ENCODE measurements at places on chromosomes 2 and 18. TPM values are rescaled to one million over a fixed set of nuclear protein-coding genes. Genes with fewer than 3 reads are reported as not detected.

GREB1 gene
- 0.42 TPM for total RNA-seq

CLK1 gene
- total RNA-seq = 29.7 TPM

DCDC2C gene
- total RNA-seq = not detected

FEV gene
- total RNA-seq = 1.6 TPM

FBXO36 gene
- 0.29 TPM for total RNA-seq

RSAD2 gene
- 0.49 TPM for total RNA-seq

LOXL3 gene
- 0.76 TPM for total RNA-seq

TXNDC2 gene
- total RNA-seq = 2.0 TPM

CPO gene
- total RNA-seq = not detected

DQX1 gene
- 0.38 TPM for total RNA-seq

COL6A3 gene
- total RNA-seq = 4.1 TPM

DNA sequence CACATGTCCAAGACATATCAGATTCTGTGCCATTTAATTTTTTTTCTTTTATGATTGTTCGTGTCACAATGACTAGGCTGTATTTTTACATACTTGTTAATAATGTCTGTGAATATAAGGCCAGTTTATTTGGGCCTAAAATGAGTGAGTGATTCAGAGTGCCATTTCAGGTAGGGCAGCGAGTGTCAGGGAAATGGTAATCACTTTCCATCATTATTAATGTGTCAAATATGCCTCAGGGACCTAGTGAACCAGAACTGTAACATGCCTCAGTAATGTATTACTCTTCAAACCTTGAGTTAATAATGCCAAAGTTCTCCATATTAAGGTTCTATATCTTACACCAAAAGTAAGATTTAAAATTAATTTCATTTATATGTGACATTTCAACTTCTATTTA is 8.6 kb downstream of the FAM171B start:
- DNase-seq = no peak
- no peaks in the 10 kb centered on the region for H3K36me3 ChIP-seq
- no peak overlapping the region for H3K4me3 ChIP-seq
- no peaks in the 10 kb centered on the region for H3K27me3 ChIP-seq

GRCh38 chr18:36176711-36177110 is 10.6 kb upstream of the MOCOS start:
- DNase-seq = no peak
- peaks cover 54% of the 10 kb centered on the region for H3K36me3 ChIP-seq
- H3K27me3 ChIP-seq = no peaks in the 10 kb centered on the region
- peaks cover 14% of the 10 kb centered on the region for H3K4me1 ChIP-seq
- H3K4me3 ChIP-seq = no peak overlapping the region
- H3K27ac ChIP-seq = no peak overlapping the region

GRCh38 chr18:46338205-46338604 is 234.0 kb downstream of the HAUS1 start:
- H3K27ac ChIP-seq = no peak overlapping the region
- H3K36me3 ChIP-seq = no peaks in the 10 kb centered on the region
- no peak for DNase-seq
- H3K4me1 ChIP-seq = no peaks in the 10 kb centered on the region
- peaks cover 5% of the 10 kb centered on the region for H3K27me3 ChIP-seq

- H3K27me3 ChIP-seq = no peaks in the 10 kb centered on the region
- no peak overlapping the region for H3K4me3 ChIP-seq
- no peaks in the 10 kb centered on the region for H3K4me1 ChIP-seq
- peak; percentile 44 for DNase-seq
- peaks cover 15% of the 10 kb centered on the region for H3K36me3 ChIP-seq
Measured at GRCh38 chr2:8761529-8762164, 75.8 kb downstream of the KIDINS220 start.

GRCh38 chr2:207503234-207503633 is 26.5 kb upstream of the CREB1 start:
- peak; percentile 53 for DNase-seq
- no peaks in the 10 kb centered on the region for H3K27me3 ChIP-seq
- no peak overlapping the region for H3K27ac ChIP-seq
- no peak overlapping the region for H3K4me3 ChIP-seq
- H3K36me3 ChIP-seq = no peaks in the 10 kb centered on the region
- peaks cover 5% of the 10 kb centered on the region for H3K4me1 ChIP-seq

DNA sequence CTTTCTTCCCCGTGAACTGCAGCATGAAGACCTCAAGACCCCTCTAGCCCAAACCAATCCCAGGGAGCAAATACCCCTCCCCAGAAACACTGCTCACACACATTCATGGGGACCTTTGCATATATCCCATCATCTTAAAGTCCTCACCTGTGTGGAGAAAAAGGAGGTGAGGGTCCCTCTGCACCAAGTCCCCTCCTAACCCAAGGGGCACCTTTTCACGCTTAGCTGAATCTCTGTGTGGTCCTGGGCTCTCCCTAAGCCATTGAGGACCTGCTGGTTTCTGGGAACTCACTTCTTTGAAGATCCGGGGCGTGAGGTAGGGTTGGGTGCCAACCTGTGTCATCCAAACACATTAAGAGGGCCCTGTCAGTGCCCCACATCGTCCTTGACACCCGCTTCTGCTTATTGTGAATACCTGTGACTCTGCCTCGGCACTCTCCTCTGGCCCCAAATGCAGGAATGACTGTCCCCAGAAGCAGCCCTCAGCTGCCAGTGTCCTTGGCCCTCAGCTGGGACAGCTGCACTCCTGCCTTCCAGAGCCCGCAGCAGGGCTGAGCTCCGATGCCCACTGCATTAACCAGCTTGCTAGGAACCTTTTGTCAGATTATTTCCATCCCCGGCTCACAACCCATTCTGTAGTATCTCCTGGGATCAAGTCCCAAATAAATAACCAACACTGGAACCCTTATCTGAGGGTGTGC is 41.3 kb upstream of the ITM2C start:
- no peak for DNase-seq
- H3K36me3 ChIP-seq = peaks cover 19% of the 10 kb centered on the region
- H3K27me3 ChIP-seq = no peaks in the 10 kb centered on the region
- no peak overlapping the region for H3K4me3 ChIP-seq
- H3K4me1 ChIP-seq = peaks cover 8% of the 10 kb centered on the region
- no peak overlapping the region for H3K27ac ChIP-seq

GRCh38 chr2:10891848-10892247 is 19.9 kb upstream of the KCNF1 start:
- DNase-seq = no peak
- H3K4me3 ChIP-seq = no peak overlapping the region
- H3K4me1 ChIP-seq = no peaks in the 10 kb centered on the region
- 0 out of 3 replicates have a peak, but pooled peaks cover 4% of the 10 kb centered on the region for H3K27me3 ChIP-seq

- no peaks in the 10 kb centered on the region for H3K36me3 ChIP-seq
- no peak overlapping the region for H3K4me3 ChIP-seq
- H3K27me3 ChIP-seq = no peaks in the 10 kb centered on the region
- no peaks in the 10 kb centered on the region for H3K4me1 ChIP-seq
- no peak for DNase-seq
Measured at GRCh38 chr2:194105358-194105757, 1551.7 kb upstream of the SLC39A10 start.

GRCh38 chr2:16277117-16277516 is 336.8 kb downstream of the MYCN start:
- H3K4me3 ChIP-seq = no peak overlapping the region
- no peaks in the 10 kb centered on the region for H3K27me3 ChIP-seq
- H3K36me3 ChIP-seq = no peaks in the 10 kb centered on the region
- no peak for DNase-seq
- H3K27ac ChIP-seq = no peak overlapping the region
- H3K4me1 ChIP-seq = no peaks in the 10 kb centered on the region

- H3K27me3 ChIP-seq = no peaks in the 10 kb centered on the region
- no peak overlapping the region for H3K27ac ChIP-seq
- H3K4me3 ChIP-seq = no peak overlapping the region
- DNase-seq = no peak
Measured at GRCh38 chr2:56155188-56155587, 28.6 kb upstream of the CCDC85A start.

GRCh38 chr2:216004697-216005283 is 8.6 kb downstream of the MREG start:
- H3K27me3 ChIP-seq = no peaks in the 10 kb centered on the region
- H3K4me1 ChIP-seq = peaks cover 43% of the 10 kb centered on the region
- H3K4me3 ChIP-seq = no peak overlapping the region
- peak overlapping the region; percentile 69 for H3K27ac ChIP-seq
- no peak for DNase-seq
- H3K36me3 ChIP-seq = no peaks in the 10 kb centered on the region

GRCh38 chr2:201813996-201814760 is 7.8 kb downstream of the CDK15 start:
- no peaks in the 10 kb centered on the region for H3K36me3 ChIP-seq
- no peak overlapping the region for H3K4me3 ChIP-seq
- no peaks in the 10 kb centered on the region for H3K27me3 ChIP-seq
- DNase-seq = no peak
- H3K27ac ChIP-seq = no peak overlapping the region

DNA sequence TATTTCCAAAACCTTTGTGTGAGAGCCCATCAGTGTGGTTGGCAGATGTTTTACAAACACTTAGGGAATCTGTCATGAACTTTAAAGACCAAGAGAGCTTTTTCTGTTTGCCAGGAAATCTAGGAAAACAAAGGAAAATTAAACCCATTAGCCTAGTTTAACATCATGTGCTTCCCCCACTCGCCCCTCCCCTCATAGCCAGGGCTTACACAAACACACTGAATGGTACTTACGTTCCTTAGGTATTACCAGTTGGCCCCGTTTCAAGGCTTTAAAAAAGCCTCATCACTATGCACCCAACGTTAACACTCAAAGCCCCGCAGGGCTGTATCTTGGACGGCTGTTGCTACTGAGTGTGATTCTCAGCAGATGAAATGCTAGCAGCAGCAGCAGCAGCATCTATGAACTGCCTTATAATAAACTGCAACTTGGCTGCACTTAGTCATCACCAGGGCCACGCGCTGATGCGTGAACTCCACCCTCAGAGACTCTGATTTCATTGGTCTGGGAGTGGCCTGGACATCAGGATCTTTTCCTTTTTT is 20.1 kb upstream of the TTC39C start:
- H3K4me1 ChIP-seq = no peaks in the 10 kb centered on the region
- H3K4me3 ChIP-seq = no peak overlapping the region
- no peak for DNase-seq
- H3K27me3 ChIP-seq = no peaks in the 10 kb centered on the region
- H3K27ac ChIP-seq = no peak overlapping the region
- H3K36me3 ChIP-seq = no peaks in the 10 kb centered on the region

- H3K4me1 ChIP-seq = no peaks in the 10 kb centered on the region
- H3K27ac ChIP-seq = no peak overlapping the region
- no peaks in the 10 kb centered on the region for H3K36me3 ChIP-seq
- H3K27me3 ChIP-seq = peaks cover 32% of the 10 kb centered on the region
- H3K4me3 ChIP-seq = no peak overlapping the region
Measured at GRCh38 chr2:71530641-71531332, 77.4 kb downstream of the DYSF start.

GRCh38 chr2:182585001-182585400 is 131.1 kb upstream of the DNAJC10 start:
- no peaks in the 10 kb centered on the region for H3K36me3 ChIP-seq
- no peak for DNase-seq
- no peak overlapping the region for H3K27ac ChIP-seq
- H3K27me3 ChIP-seq = no peaks in the 10 kb centered on the region
- H3K4me3 ChIP-seq = no peak overlapping the region
- no peaks in the 10 kb centered on the region for H3K4me1 ChIP-seq

- H3K27ac ChIP-seq = no peak overlapping the region
- H3K4me1 ChIP-seq = no peaks in the 10 kb centered on the region
- no peaks in the 10 kb centered on the region for H3K36me3 ChIP-seq
- no peaks in the 10 kb centered on the region for H3K27me3 ChIP-seq
Measured at GRCh38 chr2:71499691-71500090, 46.3 kb downstream of the DYSF start.

- DNase-seq = no peak
- H3K4me1 ChIP-seq = no peaks in the 10 kb centered on the region
Measured at GRCh38 chr2:100250645-100251044, 71.7 kb downstream of the LONRF2 start.

DNA sequence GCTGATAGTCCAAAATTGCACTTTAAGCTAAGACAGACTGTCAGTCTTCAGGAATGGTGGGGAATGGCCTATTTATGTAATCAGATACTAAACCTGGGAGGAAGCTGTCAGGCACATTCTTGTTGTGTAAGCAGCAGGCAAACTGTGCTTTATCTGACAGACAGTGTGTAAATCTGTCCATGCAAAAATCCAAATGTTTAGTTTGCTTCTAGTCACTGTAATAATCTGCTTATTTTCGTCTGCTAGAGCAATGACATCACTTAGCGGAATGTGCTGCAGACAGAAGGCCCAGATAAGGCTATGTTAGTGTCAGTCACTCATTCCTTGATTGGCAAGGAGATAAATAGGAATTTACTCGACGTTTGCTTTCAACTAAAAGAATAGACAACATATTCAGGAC is 263.5 kb downstream of the ZNF407 start:
- no peak for DNase-seq
- H3K4me1 ChIP-seq = peaks cover 3% of the 10 kb centered on the region
- H3K27me3 ChIP-seq = no peaks in the 10 kb centered on the region

- H3K27me3 ChIP-seq = peaks cover 2% of the 10 kb centered on the region
- H3K4me3 ChIP-seq = no peak within 1 kb of the TSS
- peaks cover 8% of the 10 kb centered on the region for H3K4me1 ChIP-seq
- no peaks in the 10 kb centered on the region for H3K36me3 ChIP-seq
- no peak for DNase-seq
Measured at GRCh38 chr2:21043744-21044532, at the start of gene APOB. Gene APOB (minus strand): TSS chr2:21044073. CDS start chr2:21043945, 128 bp downstream.

DNA sequence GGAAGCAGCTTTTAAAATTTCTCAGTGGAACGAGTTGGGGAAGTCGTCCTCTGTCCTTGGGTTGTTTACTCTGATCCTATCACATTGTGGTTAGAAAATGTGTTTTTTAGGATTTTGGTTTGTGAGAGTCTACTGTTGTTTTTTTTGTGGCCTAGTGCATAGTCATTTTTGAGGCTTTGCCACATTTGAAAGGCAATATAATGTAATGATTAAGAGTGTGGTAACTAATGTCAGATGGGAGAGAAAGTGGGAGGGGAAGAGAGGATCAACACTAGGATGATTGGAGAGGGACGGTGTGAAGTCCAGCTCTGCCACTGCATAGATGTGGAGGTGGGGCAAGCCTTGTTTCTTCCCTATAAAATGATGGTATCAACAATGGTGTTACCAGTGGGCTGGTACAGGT is 8.5 kb downstream of the SP140L start:
- peak overlapping the region; percentile 69 for H3K27ac ChIP-seq
- no peaks in the 10 kb centered on the region for H3K36me3 ChIP-seq
- DNase-seq = peak; percentile 12
- H3K27me3 ChIP-seq = no peaks in the 10 kb centered on the region
- no peak overlapping the region for H3K4me3 ChIP-seq

DNA sequence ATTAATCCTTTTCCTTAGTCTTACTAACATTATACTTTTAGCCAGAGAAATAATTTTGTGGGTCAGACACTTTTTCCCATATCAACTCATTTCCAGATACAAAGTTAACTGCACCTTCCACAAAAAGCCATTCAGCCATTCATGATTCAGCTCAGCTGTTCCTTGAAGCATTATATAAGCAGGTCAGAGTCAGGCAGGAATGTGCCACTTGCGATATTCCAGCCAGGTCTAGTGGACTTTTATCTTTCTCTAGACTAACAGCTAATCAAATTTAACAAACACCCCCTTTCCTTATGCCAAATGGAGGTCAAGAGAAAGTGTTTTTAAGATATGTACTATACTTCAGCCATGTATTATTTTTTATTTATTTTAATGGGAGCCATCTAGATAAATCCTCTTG is 75.6 kb upstream of the EPB41L3 start:
- H3K36me3 ChIP-seq = no peaks in the 10 kb centered on the region
- no peak overlapping the region for H3K4me3 ChIP-seq
- H3K27me3 ChIP-seq = no peaks in the 10 kb centered on the region
- DNase-seq = no peak
